ENCODE measurements at places on chromosomes 4 and X.

DNA sequence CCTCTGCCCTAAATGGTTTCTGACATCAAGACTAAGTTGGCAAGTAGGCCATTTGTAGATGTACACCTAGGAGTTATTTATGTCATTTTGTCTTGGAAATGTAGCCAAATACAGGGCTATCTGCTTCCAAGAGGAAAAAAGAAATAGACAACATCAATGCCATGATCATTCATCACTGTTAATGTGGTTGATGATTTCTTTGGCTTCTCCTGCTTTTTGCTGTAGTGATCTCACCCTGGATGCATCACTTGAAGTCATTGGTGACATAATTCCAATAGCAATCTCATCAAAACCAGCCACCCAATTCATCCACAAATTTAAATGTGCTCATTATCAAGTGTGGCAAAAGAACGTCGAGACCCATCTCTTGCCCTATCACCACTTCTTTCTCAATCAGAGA, 222.6 kb upstream of the PPARGC1A start:
- DNase-seq: no peak

- DNase-seq: no peak
These were observed 49.7 kb downstream of the TMEM156 start for GRCh38 chr4:38982361-38983095.

DNA sequence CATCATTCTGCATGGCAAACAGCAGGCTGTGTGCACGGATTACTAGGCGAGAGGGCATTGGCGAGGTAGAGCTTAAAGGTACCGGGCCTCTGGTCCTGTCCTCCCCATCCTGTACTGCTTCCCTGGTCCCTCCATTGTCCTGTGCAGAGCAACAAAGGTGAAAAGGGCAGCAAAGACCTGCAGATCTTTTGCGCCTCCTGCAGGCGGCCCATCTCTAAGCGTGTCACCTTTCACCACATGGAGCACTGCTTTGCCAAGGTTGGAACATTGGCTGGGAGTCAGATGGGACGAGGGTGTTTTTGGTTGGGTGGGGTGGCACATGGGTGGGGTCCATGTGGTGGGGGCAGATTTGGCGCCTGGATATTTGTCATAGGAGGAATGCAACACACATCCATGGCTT, 64.7 kb upstream of the UXT start:
- DNase-seq: no peak

- DNase-seq: no peak
These were observed 10.8 kb upstream of the ADH1A start for GRCh38 chr4:99301376-99302164.

DNA sequence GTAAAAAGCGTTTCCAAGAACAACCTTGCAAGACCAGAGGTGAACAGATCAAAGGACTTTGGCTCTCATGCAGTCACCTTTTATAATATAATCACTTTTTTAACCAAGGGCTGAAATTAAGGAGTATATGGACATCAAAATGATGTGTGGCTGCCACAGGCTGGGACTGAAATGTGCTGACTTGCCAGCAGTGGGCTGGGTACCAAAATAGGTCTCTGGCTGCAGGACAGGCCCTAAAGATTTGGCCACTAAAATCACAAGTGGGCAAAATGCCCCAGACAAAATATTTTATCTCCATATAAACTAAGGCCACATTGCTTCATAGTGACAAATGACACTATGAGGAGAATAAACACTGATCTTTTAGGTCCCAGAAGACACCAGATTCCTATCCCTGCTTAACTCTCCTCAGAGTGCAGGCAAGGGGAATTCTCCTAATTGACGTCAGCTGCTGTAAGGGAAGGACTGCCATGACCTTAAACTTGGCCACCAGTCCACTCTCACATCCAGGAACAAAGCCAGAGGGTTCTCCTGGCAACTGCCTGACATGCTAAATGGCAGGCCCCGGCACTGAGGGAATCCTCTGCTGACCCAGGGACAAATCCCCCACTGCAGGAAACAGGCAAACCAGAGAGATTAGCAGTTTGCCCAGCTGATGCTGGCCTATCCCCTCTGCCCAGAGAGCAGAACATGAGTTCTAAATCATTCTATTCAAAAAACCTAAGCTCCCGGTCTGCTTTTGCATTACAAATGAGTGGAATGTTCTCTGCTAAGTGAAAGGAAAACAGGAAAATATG, 155.8 kb downstream of the PPP3CA start:
- DNase-seq: no peak

- no peak for DNase-seq
These were observed 758 bp downstream of the SDAD1 start for GRCh38 chr4:75989846-75990528.

GRCh38 chrX:25144043-25144940, 128.5 kb upstream of the ARX start:
- no peak for DNase-seq

- no peak for DNase-seq
These were observed 14.2 kb downstream of the ZNF185 start for GRCh38 chrX:152912106-152912505.

DNA sequence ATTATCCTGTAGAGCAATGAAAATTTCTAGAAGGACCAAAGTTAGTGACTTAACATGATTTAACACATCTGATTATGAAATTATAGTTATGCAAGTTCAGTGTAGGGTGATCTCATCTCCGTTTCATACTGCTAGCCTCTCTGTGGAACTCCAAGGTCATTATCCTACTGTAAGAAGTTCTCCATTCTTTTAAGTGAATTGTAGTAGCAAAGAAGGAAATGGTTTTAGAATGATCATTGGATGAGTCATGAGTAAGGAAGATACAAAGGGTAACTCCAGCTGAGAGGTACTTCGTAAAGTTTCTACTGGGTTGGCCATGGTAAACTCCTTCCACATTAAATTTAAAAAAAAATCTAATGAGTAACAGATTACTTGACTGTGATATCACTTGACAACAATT, 215.0 kb upstream of the GIMD1 start:
- DNase-seq: no peak

DNA sequence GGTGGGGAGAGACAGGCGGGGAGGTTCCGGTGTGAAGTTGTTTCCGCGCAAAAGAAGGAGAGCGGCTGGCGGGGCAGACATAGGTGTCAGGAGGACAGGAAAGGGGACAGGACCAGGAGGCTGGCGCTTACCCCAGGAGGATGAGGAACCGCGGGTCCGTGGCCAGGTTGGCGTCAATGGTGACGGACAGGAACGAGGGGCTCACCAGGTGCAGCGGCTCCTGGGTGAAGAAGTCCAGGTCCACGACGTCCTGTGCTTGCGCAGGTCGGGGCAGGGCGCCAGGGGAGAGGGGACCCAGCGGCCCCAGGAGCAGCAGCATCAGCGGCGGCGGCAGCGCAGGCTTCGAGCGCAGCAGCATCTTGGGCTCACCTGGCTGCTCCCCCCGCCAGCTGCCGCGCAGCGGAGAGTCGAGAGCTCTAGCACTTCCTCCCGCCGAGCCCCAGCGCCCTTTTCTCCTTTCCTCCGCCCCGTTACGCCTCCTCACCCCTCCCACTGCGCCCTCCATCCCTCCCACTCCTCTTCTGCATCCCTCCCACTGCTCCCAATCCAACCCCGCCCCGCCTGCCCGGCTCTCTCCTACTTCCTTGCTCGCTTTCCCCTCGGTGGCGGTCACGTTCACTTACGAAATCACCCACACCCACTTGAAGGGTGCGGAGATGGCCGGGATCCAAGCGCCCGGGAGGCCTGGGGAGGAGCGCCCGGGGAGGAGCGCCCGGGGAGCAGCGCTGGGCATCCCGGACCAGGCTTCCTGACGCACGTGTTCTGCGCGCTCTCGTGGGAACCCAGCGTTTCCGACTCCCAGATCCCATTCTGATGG, at the start of gene HPSE:
TSS of gene HPSE (minus strand) at position 424 of the 817 bp plus-strand sequence. CDS start at position 358, 66 bp downstream.
- peak; percentile 52 for DNase-seq

GRCh38 chr4:140266958-140267568, 106.4 kb upstream of the SCOC start:
- no peak for DNase-seq

DNA sequence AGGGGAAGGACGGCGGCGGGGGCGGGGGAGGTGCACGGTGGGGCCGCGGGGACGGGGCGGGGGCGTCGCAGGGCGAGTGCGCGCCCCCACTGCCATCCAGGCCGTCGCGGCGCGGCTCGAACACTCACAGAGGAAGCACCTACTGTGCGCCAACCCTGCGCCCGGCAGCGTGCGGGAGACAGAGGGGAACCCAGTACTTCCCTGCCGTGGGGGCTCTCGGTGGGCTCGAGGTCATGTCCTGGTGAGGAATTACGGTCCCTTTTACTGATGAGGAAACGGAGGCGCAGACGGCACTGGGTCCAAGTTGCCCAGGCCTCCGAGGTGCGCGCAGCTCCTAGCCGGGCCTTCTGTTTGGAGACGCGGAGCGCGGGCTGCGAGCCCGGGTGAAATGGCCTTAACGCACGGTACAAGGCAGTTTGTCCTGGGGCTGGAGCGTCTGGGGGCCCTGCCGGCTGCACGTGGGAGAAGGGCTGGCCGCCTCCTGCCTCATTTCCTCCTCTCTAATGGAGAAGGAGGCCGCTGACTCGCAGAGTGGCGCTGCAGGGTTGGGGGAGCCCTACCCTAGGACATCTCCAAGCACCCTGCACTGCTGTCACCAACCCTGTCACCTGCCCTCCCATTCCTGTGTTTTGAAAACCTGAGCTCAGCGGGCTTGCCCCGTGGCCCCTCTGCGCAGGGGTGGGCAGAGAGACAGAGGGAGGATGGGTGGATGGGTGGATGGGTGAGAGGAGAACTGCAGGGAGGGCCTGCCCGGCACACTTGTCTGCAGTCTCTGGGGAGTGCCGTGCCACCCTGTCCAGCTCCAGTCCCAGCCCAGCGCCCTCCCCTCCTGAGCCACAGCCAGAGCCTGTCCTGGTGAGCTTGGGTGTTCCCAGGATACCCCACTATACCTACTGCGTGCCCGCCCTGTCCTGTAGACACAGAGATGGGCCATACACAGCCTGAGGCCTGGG, 106.0 kb downstream of the ADRA2C start:
- DNase-seq: no peak

DNA sequence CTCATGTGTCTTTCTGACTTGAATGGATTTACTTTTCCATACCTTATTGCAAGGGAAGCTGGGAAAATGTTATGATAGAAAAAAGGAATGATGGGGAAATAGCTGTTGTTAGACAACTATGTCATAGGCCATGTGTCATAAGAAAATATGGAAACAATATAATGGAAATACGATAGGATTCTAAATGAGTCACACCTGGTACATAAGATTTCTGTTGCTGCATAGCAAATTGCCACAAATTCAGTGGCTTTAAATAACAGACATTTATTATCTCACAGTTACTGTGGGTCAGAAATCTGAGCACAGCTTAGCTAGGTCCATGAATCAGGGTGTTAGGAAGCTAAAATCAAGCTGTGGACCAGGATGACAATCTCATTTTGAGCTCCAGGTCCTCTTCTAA, 44.6 kb upstream of the ANKRD50 start:
- DNase-seq: no peak

GRCh38 chr4:185424905-185425646, 688 bp downstream of the UFSP2 start:
- DNase-seq: no peak

DNA sequence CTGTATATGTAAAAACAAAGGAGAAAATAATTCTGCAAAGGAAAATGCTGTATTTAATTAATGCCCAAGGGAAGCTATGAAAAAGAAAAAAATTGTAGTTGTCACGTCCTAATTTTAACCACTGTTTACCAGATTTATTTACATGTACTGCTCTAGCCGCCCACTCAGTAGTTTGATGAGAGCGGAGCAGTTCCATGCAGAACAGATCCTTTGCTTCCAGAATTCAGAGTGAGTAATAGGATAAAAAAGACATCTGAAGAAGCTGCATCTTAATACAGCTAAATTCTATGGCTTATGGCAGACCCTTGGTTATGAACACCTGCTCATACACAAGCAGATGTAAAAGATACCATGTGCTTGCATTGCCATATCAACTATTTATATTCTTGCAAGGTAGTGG, 287.0 kb downstream of the GASK1B start:
- no peak for DNase-seq

GRCh38 chr4:27515140-27515539, 654.5 kb downstream of the STIM2 start:
- DNase-seq: no peak

GRCh38 chr4:15901007-15901406, 37.5 kb downstream of the FGFBP1 start:
- no peak for DNase-seq

DNA sequence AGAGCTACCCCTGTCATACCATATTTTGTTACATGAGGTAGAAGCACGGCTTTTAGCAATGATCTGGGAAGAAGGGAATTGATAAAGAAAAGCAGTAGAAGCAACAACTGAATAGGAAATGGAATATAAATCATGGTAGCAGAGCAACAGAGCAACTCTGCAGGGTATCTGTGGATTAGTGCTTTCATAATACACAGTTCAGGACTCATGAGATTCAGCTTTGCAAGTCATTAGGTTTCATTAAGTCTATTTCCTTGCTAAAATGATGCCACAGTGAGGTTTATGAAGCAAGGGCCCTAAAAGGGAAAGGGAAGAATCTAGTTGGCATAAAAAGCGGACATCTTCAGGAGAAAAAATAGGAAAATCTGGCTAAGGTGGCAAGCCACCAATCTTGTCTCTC, 45.6 kb upstream of the GRPR start:
- DNase-seq: no peak

- DNase-seq: no peak
These were observed 218.2 kb downstream of the GRID2 start for GRCh38 chr4:92521941-92522340.

DNA sequence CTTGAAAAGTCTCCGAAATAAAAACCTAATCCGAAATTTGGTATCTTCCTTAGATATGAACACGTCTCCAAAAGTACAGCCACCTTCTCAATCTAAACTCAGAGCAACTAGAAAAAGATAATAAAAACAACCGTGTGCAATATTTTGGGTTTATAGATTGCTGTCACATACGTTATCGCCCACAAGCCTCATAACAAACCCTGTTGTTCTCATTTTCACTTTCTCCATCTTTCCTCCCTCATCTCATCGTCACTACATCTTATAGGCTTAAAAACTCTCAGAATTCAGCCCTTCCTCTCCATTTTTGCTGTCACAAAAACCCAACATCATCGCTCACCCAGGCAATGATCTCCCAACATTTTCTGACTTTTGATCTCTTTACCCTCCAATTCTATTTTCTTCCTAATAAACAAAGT, 448 bp upstream of the SCFD2 start:
- no peak for DNase-seq

DNA sequence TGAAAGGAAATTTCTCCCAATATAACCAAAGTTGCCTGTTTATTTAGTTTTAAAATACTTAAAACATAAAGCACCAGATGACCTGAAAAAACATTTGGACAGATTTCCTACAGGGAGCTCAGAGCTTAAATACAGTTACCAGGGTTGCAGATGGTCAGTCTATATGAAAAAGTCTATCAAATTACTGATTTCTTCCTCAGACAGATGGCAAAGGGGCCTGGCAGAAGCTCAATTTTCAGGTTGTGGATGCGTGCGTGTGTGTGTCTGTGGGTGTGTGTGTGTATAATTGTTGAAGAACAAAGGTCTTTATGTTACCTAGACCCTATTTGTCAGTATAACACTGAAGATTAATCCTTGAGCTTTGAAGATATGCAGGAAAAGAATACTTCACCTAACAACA, 169.4 kb downstream of the MAD2L1 start:
- DNase-seq: no peak

GRCh38 chr4:173253561-173253960, 80.6 kb downstream of the HMGB2 start:
- no peak for DNase-seq

- DNase-seq: no peak
These were observed 26.4 kb downstream of the NELFA start for GRCh38 chr4:1982124-1983052.

Measured in activated T-helper 1 cell treated with Interleukin-2 at 50 U/mL for 16 hours (primary cell).